Stomach (tissue), 19 donors: ENCODE measurements at places on chromosomes 1 and 21. TPM values are rescaled to one million over a fixed set of nuclear protein-coding genes. Genes with fewer than 3 reads are reported as not detected.

Gene BGLAP
- not detected for total RNA-seq

Gene CHI3L2
- 28.1 TPM for total RNA-seq

- H3K36me3 ChIP-seq, result no peaks in the 10 kb centered on the region
- no peak overlapping the region for H3K4me3 ChIP-seq
- H3K4me1 ChIP-seq, result peaks cover 22% of the 10 kb centered on the region
- no peak for DNase-seq
- H3K27me3 ChIP-seq, result no peaks in the 10 kb centered on the region
Measured at GRCh38 chr1:10544239-10544638, 69.5 kb downstream of the PEX14 start.

- H3K36me3 ChIP-seq, result peaks cover 4% of the 10 kb centered on the region
- H3K27me3 ChIP-seq, result no peaks in the 10 kb centered on the region
- no peak for DNase-seq
- H3K27ac ChIP-seq, result no peak overlapping the region
Measured at GRCh38 chr1:168000656-168001055, 63.8 kb upstream of the MPC2 start.

Gene CITED4
- total RNA-seq, result 35.0 TPM

DNA sequence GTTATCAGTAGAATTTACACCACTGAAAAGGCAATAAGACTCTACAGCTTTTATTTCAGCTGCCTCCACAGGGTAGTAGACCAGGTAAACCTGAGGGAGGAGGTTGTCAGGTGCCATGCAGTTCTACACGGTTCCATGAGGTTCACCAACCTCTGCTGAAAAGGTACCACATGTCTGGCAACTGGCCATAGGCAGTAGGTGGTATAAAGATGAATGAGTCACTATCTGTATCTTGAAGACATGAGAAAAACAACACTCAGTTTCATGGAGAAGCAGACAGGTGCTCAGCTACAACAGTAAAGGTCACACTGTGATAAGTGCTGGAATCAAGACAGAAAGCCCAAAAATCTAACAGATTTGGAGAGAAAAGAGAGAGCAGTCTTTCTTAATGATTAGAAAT, 145.4 kb downstream of the PTGER3 start:
- H3K36me3 ChIP-seq, result no peaks in the 10 kb centered on the region
- no peak overlapping the region for H3K4me3 ChIP-seq
- H3K27me3 ChIP-seq, result no peaks in the 10 kb centered on the region
- DNase-seq, result no peak
- H3K4me1 ChIP-seq, result no peaks in the 10 kb centered on the region
- H3K27ac ChIP-seq, result no peak overlapping the region

Gene HES2
- total RNA-seq, result not detected

DNA sequence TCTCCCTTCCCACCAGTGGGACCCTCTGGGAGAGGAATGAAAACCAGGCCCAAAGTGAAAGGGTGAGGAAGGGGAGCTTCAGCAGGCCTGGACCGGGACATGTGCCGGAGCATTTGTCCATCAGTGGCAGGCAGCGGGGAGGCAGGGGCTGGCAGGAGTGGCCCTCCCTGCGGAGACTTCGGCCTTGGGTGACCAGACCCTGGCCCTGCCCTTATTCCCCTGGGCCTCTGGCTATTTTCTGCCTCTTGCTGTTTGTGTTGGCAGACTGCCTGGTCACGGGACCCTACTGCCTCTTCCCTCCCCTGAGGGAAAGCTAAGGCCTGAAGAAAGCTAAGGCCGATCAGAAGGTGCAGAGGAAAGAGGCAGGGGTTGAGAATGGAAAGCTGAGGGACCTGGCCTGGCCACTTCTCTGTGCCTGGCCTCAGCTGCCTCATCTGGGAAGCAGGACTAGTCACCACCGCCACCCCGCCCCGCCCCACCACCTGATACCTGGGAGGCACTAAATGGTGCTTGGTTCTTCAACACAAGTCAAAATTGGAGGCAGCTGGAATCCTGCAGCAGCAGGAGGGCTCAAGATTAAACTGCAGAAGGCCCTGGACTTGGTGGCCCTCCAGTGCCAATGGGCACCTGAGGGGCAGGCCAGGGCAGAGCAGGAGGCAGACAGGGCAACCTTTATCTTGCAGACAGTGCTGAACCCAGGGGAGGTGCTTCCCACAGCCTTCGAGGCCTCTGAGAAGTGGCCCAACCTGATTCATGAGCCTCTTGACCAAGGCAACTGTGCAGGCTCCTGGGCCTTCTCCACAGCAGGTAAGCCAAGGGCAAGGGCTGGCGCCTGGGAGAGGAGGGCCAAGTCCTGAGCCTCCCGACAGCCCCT, 7.9 kb downstream of the TINAGL1 start:
- H3K4me3 ChIP-seq, result no peak overlapping the region
- peaks cover 6% of the 10 kb centered on the region for H3K27me3 ChIP-seq
- peaks cover 33% of the 10 kb centered on the region for H3K36me3 ChIP-seq
- DNase-seq, result peak; percentile 94
- H3K27ac ChIP-seq, result peak overlapping the region; percentile 81
- peaks cover 100% of the 10 kb centered on the region for H3K4me1 ChIP-seq

GRCh38 chr21:31443736-31444521, 99.9 kb upstream of the TIAM1 start:
- no peaks in the 10 kb centered on the region for H3K36me3 ChIP-seq
- DNase-seq, result no peak
- H3K4me3 ChIP-seq, result no peak overlapping the region
- H3K27me3 ChIP-seq, result no peaks in the 10 kb centered on the region
- no peak overlapping the region for H3K27ac ChIP-seq

GRCh38 chr1:231841616-231842344, 215.2 kb downstream of the DISC1 start:
- no peaks in the 10 kb centered on the region for H3K36me3 ChIP-seq
- H3K4me3 ChIP-seq, result no peak overlapping the region
- DNase-seq, result no peak
- no peak overlapping the region for H3K27ac ChIP-seq
- H3K4me1 ChIP-seq, result peaks cover 21% of the 10 kb centered on the region
